ENCODE measurements at places on chromosomes 13 and 19.

GRCh38 chr13:79435561-79435990 is 29.5 kb upstream of the RBM26 start:
- DNase-seq = no peak

DNA sequence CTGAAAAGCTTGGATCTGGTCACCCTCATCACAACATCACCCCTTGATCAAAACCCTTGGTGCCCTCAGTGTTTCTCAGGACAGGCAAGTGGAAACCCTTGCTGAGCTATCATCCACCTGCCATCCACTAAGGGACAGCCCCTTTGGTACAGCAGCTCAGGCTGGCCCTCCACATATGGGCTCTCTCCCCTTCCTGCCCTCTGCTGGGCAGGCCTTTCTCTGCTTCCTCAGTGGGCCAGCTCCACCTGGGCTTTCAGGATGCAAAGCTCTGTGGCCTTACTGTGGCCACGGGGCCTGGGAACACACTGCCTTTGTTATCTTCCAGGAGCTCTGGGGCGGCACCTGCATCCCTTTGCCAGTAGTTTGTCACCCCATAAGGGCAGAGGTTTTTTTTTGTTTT is 4.9 kb downstream of the SUGP1 start:
- DNase-seq = no peak

GRCh38 chr19:54421521-54421920 is 6.3 kb downstream of the TTYH1 start:
- DNase-seq = no peak

- peak; percentile 27 for DNase-seq
These were observed at the start of gene TRIP10 for GRCh38 chr19:6739390-6739882. TSS of gene TRIP10 (plus strand) at chr19:6739680. CDS start at chr19:6739762, 82 bp downstream.

GRCh38 chr19:12880551-12881171 is 588 bp downstream of the DNASE2 start:
- peak; percentile 38 for DNase-seq

GRCh38 chr13:100399455-100399854 is 189.1 kb downstream of the GGACT start:
- peak; percentile 93 for DNase-seq

- DNase-seq = no peak
These were observed 19.7 kb downstream of the MED26 start for GRCh38 chr19:16608290-16608739.

Measured in NCI-H1105 treated with DMSO at 0.1 percent for 48 hours (cell line).